Stimulated activated CD4-positive, alpha-beta T cell treated with anti-CD3 and anti-CD28 coated beads, Interleukin-1b, Interleukin-23, amount 100 ng/mL, for 4 hours (primary cell): ENCODE measurements at places on chromosomes 12 and 14.

DNA sequence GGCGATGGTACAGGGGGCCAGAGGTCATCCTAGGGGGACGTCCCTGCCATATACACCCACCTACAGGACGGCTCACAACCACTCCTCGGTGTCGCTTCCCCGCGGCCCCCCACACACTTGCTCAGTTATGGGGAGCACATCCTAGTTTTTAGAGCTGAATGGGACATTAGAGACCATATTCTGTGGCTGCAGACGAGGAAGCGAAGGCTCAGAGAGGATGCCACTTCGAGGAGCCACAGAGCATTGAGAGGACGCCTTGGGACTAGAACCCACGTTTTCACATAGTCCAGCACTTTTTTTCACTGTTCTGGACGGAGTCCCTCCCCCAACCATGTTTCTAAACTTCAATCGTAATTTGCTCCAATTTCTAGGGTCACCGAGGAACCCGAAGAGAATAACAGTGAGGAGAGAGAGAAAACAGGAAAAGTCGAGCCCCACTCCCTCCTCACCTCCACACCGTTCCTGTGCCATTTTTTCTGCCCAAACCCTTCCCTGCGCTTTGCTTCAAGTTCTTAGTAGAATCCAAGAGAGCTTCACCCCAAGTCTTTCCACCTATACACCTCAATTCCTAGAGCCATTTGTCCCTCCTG is 641 bp upstream of the ASCL1 start:
- DNase-seq: no peak

DNA sequence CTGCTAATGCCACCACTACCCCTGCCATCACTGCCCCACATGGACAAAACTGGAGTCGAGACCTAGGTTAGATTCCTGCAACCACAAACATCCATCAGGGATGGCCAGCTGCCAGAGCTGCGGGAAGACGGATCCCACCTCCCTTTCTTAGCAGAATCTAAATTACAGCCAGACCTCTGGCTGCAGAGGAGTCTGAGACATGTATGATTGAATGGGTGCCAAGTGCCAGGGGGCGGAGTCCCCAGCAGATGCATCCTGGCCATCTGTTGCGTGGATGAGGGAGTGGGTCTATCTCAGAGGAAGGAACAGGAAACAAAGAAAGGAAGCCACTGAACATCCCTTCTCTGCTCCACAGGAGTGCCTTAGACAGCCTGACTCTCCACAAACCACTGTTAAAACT is 7.1 kb upstream of the OAS2 start:
- no peak for DNase-seq

- no peak for DNase-seq
Observed at GRCh38 chr14:105312973-105313372, 1.6 kb upstream of the PACS2 start.

DNA sequence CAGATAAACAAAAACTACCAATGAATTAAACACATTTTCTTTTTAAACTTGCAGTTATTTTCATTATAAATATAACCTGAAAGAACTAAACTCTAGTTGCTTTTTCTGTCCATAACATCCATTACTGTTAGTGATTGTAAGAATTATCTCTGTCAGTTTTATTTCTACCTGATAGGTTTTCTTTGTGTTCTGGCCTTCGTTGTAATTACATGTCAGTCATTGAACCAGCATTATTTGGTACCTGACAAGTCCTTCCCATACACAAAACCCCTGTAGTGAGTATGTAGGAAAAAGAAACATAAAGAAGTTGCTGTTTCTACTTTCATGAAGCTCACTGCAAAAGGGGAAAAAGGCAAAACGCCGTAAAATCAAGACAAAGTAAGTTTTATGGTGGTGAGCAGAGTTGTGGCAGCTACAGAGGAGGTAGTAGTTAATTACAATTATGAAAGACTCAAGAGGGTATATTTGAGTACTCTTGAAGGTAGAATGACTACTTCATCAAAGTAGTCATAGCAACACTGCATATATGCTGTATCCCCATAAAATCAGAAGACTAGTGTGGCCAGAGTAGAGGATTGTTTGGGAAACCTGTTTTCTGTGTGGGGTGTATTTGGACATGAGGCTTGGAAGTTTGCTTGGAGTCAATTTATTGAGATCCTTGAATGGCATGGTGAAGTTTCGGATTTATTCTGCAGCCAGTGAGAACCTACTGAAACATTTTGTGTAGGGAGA is 102.8 kb downstream of the SLC5A8 start:
- DNase-seq: no peak

GRCh38 chr14:103027451-103027850 is 29.9 kb downstream of the CDC42BPB start:
- no peak for DNase-seq

DNA sequence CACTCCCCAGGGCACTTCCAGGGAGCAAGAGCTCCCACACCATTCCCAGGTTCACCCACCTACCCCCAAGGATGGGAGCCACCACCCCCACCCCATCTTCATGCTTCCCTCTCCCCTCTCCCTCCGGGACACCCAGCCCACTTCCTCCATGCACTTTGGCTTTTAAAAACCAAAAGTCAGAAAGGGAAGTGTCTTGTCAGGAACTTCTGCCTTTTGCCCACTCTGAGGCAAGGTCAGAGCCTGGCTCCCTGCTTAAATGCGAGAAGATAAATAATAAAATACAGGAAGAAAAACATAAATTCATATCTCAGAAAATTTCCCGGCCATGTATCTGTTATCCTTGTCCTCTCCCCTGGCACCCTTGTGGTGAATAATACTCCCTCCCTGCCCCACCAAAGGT is 81.6 kb downstream of the PTGER2 start:
- DNase-seq: no peak

DNA sequence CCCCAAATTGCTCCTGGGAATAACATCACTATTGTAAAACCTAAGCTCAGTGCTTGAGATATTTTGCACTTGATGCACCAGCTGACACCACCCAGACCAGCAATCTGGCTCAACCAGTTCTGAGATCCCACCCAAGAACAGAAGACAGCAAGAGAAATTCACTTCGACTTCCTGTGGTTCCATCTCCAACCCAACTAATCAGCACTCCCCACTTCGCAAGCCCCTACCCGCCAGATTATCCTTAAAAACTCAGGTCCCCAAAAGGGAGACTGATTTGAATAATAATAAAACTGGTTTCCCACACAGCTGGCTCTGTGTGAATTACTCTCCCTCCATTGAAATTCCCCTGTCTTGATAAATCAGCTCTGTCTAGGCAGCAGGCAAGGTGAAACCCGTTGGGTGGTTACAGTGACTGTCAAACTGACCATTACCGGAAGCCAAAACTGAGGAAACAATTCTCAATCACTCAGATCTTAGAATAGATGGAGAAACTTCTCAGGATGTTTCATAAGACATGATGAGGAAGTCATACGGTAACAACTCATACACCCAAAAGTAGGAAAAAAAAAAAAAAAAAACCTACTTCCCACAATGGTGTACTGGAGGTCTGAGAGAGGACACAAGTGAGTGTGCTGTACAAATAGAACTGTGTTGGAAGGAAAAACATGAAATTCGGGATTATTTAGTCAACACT is 92.4 kb downstream of the TMTC1 start:
- no peak for DNase-seq

GRCh38 chr12:93825931-93826555 is 148.9 kb downstream of the CRADD start:
- DNase-seq: no peak

- no peak for DNase-seq
Observed at GRCh38 chr12:74539261-74539660, 1.6 kb downstream of the ATXN7L3B start.

- no peak for DNase-seq
Observed at GRCh38 chr12:12091977-12092663, 21.4 kb downstream of the BCL2L14 start.

DNA sequence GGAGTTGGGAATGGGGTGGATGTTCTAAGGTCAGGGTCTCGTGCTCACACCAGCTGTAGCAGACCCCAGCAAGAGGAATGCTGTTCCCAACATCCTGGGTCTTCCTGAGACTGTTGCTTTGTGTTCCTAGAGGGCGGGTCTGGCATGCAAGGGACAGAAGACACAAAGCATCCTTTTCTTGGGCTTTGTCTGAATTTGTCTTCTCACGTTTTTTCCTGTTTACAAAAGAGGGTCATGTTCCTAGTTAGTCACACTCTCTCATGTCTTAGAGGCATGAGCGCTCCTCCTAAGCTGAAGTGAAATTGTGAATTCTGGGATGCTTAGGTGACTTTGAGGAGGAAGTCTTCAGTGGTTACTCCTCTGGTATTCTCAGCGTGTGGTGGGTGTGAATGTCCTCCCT is 9.6 kb upstream of the TAMALIN start:
- no peak for DNase-seq

DNA sequence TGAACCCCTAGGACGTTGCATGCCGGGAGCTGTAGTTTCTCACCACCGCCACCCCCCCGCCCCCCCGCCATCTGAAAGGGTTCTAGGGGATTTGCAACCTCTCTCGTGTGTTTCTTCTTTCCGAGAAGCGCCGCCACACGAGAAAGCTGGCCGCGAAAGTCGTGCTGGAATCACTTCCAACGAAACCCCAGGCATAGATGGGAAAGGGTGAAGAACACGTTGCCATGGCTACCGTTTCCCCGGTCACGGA is 501 bp upstream of the HSP90B1 start:
- no peak for DNase-seq

DNA sequence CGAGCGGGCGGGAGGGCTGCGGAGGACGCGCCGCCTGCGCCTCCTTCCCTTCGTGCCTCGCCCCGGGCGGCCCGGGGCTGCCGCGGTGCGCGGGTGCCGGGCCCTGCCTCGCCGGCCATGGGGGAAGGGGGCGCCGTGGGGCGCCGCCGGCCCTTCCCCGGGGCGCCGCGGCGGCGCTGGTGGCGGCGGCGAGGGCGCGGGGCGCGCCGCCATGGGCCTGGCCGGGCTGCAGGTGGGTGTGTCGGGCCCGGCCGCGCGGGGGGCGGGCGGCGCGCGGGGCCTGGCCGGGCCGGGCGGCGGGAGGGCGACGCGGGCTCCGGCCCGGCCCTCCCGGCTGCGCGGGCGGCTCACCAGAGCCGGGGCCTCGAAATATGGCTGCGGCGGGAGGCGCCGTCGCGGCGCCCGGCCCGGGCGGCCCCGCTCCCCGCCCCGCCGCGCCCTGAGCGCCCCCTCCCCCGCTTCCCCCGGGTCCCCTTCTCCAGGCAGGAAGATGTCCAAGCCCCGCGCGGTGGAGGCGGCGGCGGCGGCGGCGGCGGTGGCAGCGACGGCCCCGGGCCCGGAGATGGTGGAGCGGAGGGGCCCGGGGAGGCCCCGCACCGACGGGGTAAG is 5.1 kb downstream of the KMT5A start:
- no peak for DNase-seq

- DNase-seq: no peak
Observed at GRCh38 chr14:75884198-75884611, 97.6 kb downstream of the TGFB3 start.

GRCh38 chr14:68772761-68773381 is 20.0 kb downstream of the ZFP36L1 start:
- DNase-seq: no peak

- DNase-seq: no peak
Observed at GRCh38 chr14:77786148-77786547, 13.8 kb upstream of the ADCK1 start.

DNA sequence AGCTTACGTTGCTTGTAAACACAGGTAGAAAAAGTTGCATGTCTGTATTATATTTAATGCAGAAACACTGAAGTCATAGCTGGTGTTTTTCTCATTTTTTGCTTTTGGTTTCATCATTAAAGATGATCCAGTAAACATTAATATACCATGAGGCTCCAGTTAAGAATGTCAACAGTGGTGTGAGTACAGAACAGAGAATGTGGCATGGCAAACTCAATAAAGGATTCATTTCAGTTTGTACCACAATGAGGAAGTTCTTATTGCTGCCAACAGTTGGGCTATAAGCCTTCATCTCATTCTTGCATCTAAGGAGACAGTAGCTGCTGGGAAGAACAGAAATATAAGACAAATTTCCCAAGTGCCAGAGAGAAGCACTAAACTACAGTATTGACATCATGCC is 72.1 kb upstream of the ST8SIA1 start:
- DNase-seq: no peak

GRCh38 chr14:33465846-33466700 is 484.8 kb downstream of the EGLN3 start:
- no peak for DNase-seq

- DNase-seq: no peak
Observed at GRCh38 chr14:21672116-21672515, 1.5 kb downstream of the OR4E1 start.

DNA sequence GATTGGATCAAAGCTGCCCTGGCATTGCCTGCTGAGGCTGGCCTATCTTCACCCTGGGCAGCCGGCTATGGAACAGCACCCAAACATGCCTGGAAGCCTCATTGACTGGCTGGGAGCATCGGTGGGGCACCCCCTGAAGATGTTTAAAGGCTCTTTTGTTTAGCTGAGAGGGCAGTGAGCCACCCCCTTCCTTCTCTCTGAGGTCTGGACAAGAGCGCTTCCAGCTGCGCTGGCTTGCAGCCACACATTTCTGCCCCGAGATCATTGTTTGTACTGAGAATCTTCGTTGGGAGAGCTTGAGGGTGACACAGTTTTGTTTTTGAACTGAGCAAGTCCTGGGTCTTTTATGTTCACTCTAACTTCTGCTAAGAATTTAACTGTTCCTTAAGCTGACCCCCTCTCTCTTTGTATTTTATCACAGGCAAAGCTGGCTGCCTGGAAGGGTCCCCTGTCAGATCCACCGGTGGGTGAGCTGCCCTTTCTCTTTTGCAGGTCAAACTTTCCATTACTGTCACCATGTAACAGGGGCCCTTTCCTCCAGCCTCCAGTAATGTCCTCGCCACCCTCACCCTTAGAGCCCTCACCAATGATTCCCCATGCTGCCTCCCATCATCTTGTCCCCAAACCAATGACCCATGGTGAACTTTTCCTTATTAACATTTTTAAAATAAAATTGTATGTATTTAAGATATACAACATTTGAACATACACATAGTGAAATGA is 212.2 kb downstream of the KIF26A start:
- DNase-seq: no peak

DNA sequence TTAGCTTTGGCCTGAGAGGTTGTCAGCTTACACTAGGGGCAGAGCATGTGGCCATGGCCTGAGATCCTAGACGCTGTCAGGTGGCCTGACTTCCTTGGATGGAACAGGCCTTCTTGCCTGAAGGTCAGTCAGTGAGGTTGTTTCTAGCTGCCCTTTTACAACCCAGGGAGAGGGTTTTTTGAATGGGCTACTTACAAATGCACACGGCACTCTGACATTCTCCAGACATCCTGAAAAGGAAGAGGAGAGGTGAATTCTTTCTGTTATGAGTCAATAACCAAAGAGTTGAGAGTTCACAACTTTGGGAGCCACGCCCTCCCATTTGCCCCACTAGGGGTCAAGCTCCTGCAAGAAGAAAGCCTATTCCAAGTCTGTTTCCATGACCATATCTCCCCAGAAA is 7.8 kb downstream of the KRT76 start:
- no peak for DNase-seq
